ENCODE measurements at places on chromosomes 7 and 10.

- peak; percentile 13 for DNase-seq
Measured at GRCh38 chr7:130421684-130422083, 19.1 kb downstream of the CEP41 start.

- no peak for DNase-seq
Measured at GRCh38 chr10:112531421-112531820, 84.4 kb downstream of the VTI1A start.

- no peak for DNase-seq
Measured at GRCh38 chr10:75648854-75649253, 217.4 kb downstream of the LRMDA start.

DNA sequence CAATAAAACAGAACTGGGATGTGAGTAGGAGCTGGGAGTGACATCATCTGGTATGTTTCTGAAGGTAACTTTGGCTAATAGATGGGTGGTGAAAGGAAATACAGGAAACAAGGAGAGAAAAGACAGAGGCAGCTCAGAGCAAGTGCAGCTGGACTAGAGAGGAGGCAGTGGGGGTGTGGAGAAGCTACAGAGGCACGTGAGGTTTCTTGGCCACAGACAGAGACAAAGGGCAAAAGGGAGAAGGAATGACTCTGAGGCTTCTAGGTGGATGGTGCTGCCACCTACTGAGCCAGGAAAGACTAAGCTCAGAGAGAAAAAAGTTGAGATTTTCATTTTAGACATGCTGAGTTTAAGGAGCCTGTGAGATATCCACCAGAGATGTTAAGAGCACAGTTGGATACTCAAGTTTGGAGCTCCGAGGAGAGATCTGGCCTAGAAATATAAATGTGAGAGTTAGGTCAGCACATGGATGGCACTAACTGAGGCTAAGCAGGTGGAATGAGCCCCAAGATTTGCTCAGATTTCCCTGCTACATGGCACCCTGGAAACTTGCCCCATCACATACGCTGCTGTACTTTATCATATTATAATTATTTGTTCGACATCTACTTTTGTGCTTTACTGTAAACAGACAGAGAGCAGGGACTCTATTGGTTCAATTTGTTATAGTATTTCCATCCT, 293.0 kb upstream of the IMMP2L start:
- DNase-seq: peak; percentile 71

- no peak for DNase-seq
Measured at GRCh38 chr7:1818575-1819258, 148.6 kb downstream of the ELFN1 start.

DNA sequence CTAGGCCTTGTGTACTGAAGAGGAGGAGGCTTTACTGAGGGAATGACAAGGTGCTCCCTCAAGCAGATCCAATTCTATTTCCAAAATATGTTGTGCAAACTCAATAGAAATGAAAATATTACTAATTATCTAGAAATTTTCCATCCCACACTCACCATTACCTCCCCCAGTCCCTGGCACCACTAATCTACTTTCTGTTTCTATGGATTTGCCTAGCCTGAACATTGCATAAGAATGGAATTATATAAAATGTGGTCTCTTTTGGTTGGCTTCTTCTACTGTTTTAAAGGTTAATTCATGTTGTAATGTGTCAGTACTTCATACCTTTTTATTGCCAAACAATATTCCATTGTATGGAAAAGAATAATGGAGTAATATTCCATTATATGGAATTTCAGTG, 18.7 kb upstream of the NUB1 start:
- no peak for DNase-seq

DNA sequence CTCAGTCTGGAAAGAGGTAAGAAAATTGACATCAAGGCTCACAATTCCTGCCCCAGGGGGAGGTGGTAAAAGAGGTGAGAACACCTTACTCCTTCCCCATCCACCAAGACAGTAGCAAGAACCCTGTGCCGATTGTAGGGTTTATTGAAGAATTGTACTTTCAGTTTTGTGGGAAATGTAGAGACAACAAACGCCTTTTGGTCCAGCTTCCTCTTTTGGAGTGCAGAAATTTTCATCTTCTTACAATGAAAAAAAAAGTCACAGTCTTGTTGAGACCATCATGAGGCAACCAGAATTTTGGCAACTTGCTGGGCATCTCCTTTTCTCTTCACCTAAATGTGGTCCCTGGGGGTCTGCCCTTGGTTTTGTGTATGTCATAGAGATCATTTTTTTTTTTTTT, 217.7 kb downstream of the TMEM178B start:
- no peak for DNase-seq

DNA sequence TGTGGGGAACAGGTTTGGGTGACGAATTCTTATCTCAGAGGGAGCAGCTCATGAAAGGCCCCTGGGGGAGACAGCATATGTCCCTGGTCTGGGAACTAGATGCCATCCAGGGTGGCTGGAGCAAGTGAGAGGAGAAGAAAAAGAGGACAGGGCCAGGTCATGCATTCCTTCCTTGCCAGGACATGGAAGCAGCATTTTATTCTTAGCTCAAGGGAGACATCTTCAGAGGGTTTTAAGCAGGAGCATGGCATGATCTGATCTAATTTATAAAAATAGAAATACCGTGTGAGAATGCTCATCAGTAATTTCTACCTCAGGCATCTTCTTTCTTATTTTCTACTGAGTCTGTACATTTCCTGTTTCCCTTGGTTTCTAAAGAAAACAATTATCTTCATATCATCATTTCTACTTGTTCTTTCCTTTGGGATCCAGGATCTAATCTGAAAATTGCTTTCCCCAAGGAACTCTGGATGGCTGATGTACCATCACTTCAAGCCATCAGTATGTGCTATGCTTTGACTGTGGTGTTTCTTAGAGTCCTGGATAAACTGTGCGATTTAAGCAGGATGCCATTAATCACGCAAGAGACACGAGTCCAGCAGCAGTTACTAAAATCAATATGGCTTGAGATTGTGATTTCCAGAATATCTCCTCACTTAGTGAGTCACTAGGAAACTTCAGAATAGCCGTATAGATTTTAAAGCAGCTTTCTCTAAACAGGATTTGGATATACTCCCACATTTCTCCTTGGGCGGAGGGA, 386.2 kb downstream of the GALNT17 start:
- DNase-seq: no peak

- DNase-seq: no peak
Measured at GRCh38 chr7:82173400-82174021, 270.1 kb downstream of the CACNA2D1 start.

Measured in AG08395 (cell line).